MV-4-11 (cell line): ENCODE measurements at places on chromosomes 6 and 20.

DNA sequence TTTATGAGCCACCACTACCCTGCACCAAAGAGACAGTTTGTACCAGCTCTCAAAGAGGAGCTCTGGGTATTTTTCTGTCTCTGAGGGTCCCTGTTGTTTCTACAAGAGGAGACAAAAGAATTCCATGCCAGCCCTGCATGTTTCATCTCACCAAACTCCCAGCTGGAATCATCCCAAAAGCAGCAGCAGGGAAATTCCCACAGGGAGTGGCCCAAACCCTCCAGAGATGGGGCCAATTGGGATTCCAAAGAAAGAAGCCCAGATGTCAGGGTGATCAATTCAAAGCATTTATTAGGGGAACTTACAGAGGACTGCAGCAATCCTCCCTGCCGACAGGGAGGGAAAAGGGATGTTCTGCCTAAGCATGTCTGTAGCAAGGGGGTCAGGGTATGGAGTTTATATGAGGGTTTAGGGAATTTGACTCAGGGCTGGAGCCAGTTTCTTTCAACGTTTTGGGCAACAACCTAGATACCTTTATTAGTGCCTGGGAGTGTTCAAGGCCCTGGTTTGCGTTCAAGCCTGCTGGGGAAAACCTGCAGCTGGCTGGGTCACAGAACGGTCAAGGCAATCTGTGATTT is 47.2 kb downstream of the MUC22 start:
- DNase-seq = no peak

- DNase-seq = no peak
These were observed 44.8 kb upstream of the BCLAF1 start for GRCh38 chr6:136334465-136334846.

- DNase-seq = peak; percentile 90
These were observed 848.5 kb upstream of the MAN1A1 start for GRCh38 chr6:120198033-120198432.

DNA sequence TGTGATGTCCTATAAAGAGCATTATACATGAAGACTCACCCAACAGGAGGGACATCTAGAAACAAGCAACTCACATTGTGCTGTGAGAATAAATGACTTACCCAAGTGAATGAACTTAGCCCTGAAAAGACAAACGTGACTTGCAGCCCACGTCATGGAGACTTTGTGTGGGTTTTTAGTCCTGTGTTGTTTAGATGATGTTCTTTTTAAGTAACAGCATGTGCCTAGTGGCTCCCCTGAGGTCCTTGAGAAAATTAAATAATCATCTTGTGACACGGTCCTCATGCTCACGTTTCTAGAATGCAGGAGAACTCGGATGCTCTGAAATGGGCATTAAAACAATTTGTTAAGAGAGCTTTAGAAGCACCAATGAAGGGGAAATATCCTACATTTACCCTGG is 165.1 kb downstream of the SASH1 start:
- no peak for DNase-seq

- DNase-seq = no peak
These were observed 5.9 kb downstream of the GPX5 start for GRCh38 chr6:28531479-28532128.

GRCh38 chr6:158797331-158798310 is 21.5 kb downstream of the EZR start:
- peak; percentile 47 for DNase-seq

DNA sequence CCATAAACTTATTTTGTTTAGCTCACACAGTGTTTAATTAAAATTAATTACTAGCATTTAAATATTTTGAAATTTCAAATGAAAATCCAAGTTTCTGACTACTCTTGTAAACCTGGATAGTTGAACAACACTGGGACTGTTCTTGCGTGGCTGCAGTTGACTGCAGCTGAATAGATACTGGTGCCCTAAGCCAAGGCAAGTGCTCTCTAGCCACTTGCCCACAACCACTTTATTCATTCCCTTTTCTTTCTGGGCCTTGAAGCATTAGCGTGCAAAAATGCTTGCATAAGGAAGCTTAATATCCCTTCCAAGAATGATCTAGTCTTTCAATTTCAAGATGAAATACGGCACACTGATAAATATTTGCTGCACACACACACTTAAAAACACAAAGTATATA is 676.0 kb upstream of the MARCKS start:
- DNase-seq = no peak

- DNase-seq = no peak
These were observed 32.5 kb downstream of the SCGN start for GRCh38 chr6:25684565-25684964.

DNA sequence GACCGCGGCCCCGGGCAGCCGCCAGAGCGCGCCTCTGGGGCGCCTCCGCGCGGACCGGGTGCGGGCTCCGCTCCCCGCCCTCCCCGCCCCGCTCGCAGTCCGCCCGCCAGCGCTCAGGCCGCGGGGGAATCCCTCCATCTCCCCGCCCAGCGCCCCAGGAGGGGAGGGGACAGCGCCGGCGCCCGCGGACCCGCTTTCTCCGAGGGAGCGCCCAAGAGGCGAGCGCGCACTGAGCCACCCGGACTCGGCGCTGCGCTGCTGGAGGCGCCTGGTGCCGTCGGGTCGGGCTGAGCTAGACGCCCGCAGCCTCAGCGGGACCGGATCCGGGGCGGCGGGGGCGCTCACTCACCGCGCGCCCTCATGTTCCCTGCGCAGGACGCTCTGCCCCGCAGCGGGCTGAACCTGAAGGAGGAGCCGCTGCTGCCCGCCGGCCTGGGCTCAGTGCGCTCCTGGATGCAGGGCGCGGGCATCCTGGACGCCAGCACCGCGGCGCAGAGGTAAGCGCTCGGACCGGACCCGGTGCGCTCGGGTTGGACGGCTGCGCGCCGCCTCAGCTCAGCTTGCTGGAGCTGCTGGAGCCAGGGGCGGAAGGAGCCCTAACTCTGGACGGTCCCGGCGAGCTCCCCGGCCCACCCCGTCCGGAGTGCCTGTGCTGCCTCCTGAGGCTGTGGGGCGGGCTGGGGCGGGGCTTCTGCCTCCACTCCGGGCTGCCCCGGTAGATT is 867 bp downstream of the EBF4 start:
- no peak for DNase-seq

DNA sequence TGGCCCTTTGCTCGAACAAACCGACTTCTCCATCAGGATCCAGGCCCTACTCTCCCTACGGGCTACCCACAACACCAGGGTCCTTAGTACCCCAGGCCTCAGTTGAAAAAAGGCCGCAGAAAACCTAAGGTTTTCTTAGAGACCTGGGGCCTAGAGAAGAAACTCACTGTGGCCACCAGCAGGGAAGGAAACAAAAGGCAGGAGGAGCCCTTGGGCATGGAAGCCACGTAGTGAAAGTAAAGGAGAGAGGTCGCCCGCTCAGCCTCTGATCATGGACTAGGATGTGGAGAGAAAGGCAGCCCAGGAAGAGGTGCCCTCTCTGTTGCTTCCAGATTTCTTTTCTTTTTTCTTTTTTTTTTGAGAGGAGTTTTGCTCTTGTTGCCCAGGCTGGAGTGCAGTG is 31.5 kb downstream of the CPNE5 start:
- DNase-seq = no peak

GRCh38 chr6:51265426-51265825 is 446.8 kb downstream of the TFAP2B start:
- peak; percentile 58 for DNase-seq

DNA sequence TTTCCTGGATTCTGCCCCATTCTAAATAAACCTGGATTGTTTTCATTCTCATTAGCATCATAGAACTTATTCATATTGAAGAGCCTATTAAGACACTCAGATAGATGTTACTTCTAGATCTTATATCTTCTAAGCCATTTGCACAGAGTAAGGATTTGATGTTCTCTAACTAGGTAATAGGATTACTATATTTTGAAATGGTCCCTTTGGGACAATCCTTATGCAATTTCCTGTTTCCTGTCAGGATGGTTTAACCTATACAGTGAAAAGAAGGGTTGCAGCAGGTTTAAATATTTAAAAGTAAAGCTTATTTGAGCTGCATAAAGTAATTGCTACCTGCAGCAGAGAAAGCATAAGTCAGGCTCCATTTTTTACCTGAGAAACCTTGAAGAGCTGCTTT is 860.1 kb downstream of the TFAP2A start:
- no peak for DNase-seq

- no peak for DNase-seq
These were observed 68.6 kb downstream of the HDDC2 start for GRCh38 chr6:125233202-125233601.

GRCh38 chr6:13854716-13855250 is 40.4 kb upstream of the MCUR1 start:
- no peak for DNase-seq

GRCh38 chr6:79421707-79422484 is 115.3 kb downstream of the LCA5 start:
- no peak for DNase-seq

DNA sequence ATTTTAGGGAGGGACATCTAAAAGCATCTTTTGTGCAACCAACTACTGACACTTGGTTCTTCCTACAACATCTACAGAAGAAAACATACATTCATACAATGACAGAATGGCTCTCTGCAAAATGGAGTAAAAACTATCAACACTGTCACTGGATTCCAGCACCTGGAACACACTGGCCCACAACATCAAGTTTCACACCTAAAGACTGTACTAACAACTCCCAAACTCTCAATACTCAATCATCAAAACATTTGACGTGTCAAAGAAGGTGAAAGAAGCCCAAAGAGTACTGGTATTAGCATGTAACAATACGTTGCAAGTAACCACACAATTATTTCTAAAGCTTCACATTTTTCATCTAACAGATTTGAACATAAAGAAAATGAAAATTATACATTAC is 2.1 kb downstream of the CPNE1 start:
- DNase-seq = no peak

DNA sequence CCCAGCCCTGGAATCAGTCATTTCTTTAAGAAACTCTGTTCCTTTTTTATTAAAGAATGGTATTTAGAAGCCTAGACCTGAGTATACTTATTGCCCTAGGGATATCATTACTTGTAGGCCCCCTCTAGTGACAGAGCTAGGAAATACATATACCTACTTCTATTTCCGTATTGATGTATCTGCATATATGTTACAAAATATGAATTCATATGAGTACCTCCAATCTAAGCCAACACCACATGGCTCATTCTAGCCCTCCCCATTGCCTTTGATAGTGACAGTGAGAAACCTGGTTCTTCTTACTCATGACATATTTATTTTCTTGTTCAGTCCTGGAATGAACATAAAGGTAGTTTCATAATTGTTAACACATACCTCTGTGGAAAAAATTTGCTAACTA is 137.2 kb downstream of the FARS2 start:
- peak; percentile 80 for DNase-seq

GRCh38 chr20:55086421-55086820 is 611.0 kb downstream of the DOK5 start:
- peak; percentile 19 for DNase-seq

DNA sequence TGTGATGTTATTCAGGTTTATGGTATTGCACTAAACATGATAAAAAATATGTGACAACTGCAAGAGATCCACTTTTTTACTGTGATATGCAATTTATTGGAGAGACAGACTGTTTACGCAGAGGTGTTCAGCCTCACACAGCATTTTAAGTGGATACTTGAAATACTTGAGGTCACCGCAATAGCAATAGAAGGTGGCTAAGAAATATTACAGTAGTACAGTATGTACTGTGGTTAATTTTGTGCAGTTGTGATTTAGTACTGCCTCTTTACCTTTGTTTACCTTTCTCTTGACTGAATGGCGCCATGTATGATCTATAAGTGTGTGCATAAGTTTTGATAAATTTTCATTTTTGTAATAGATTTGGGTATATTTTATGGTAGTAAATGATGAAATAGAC is 17.4 kb downstream of the MACROD2 start:
- no peak for DNase-seq

GRCh38 chr6:118974790-118975189 is 39.8 kb upstream of the MCM9 start:
- no peak for DNase-seq

DNA sequence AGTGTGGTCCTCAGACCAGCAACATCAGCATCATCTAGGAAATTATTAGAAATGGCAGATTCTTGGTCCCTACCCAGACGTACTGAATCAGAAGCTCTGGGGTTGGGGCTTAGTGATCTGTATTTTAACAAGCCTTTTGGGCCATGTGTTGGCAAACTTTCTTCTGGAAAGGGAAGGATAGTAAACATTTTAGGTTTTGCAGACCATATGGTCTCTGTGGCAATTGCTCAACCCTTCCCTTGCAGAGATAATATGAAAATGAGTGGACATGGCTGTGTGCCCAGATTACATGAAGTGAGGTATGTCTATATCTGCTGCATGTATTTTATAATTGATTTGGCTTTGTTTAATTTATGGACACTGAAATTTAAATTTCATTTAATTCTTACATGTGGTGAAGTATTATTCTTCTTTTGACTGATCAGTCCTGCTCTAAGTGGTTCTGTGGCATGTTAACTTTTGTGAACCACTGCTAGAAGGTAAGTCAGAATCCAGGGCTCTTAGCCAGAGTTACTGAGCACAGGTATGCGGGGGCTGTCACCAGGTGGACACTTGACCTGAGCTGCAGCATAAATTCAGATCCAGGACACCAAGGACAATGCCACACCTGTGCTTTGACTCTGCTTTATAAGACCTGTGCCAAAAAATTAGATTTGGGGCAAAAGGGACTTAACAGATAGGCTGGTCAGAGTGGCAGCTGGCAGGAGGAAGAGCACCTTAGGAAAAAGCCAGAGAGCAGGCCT is 43.2 kb downstream of the LY86 start:
- DNase-seq = no peak

DNA sequence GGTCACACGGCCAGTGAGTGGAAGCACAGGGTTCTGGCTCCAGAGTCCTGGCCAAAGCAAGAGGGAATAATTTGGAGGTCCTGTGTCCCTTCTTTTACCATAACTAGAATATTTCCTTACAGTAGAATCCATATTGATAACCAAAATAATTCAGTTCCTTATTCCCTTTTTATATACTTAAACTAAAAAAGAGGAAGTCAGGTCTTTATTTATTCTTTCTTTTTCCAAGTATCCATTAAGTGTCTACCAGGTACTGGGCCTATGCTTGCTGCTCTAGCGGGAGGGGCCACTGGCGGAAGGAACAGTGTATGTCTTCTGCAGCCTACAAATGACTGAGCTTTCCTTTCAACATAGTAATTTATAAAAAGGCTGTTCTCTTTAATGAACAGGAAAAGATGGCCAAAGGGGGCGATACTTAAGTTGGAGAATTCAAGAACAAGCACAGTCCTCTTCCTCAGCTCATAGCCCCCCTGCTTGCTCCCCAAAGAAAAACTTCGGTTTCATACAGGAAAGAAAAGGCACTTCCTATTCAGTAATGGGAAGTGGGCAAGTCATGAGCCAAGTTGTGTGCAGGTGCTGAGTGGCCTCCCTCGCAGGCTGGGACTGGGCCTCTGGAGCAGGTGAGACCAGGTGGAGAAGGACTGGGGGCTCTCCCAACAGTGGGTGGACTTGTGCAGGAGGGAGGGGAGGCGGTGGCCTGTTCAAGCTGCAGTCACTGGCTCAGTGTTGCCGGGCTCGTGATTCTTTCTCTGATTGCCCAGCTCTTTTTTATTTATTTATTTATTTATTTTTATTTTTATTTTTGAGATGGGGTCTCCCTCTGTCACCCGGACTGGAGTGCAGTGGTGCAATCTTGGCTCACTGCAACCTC is 110.9 kb downstream of the ARMC2 start:
- peak; percentile 68 for DNase-seq

GRCh38 chr6:108171291-108171917 is 5.6 kb downstream of the NR2E1 start:
- no peak for DNase-seq

- no peak for DNase-seq
These were observed 169.1 kb upstream of the FUT9 start for GRCh38 chr6:95846652-95847051.
